Epithelial cell of prostate (primary cell): ENCODE measurements at places on chromosomes 13 and 19.
A peak's percentile ranks its signal among the peaks of the same experiment; 100 is the strongest.

- DNase-seq = no peak
These were observed 62.0 kb downstream of the ZNF100 start for GRCh38 chr19:21705393-21705792.

GRCh38 chr19:35714601-35715354 lies 3.0 kb upstream of the KMT2B start:
- no peak for DNase-seq

- no peak for DNase-seq
These were observed 221.7 kb upstream of the SPRY2 start for GRCh38 chr13:80562433-80563156.

DNA sequence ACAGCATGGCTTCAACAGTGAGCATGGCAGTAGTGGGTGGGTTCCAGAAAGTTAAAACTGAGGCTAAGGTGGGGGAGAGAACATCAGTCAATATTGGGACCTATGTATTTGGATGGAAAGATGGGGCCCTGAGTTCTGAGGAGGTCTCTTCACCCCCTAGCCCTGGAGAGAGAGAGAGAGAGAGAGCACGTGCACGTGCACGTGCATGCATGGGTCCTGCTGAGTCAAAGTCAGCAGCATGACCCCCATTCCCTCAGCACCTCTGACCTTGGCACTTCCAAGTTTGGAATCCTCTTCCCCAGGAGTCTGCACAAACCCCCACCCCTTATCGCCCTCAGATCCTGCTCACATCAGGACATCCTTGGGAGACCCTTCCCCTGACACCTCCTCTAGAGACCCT lies 32.5 kb upstream of the CEACAM1 start:
- DNase-seq = no peak

DNA sequence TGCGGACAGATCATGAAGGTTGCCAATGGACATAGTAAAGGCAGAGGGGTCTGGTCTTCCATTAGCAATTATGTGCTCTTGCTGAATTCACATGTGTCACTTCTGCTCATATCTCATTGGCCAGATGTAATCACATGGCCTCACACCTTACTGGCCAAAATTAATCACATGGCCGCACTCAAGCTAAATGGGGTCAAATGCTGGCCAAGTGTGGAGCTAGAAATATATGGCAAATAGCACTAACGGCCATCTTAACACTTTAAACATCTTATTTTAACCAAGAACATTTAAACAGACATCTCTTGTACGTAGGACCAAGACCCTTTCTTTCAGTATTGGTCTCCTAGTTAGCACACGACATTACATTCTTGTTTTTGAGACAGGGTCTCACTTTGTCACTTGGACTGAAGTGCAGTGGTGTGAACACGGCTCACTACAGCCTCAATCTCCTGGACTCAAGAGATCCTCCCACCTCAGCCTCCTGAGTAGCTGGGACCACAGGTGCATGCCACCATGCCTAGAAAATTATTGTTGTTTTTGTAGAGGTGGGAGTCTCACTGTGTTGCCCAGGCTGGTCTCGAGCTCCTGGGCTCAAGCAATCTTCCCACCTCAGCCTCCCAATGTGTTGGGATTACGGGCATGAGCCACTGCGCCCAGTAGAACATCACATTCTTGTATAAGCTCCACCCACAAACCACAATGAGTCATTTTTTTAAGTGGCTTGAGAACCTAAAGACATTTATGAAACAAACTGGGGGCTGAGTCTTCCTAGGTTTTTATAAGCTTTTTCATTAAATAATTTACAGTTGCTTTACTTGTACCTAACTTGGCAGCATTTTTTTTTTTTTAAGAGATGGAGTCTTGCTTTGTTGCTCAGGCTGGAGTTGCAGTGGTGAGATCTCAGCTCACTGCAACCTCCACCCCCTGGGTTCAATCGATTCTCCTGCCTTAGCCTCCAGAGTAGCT lies 2.9 kb upstream of the PTOV1 start:
- DNase-seq = peak; percentile 44

- DNase-seq = no peak
These were observed 2.9 kb downstream of the RASIP1 start for GRCh38 chr19:48737360-48737998.

DNA sequence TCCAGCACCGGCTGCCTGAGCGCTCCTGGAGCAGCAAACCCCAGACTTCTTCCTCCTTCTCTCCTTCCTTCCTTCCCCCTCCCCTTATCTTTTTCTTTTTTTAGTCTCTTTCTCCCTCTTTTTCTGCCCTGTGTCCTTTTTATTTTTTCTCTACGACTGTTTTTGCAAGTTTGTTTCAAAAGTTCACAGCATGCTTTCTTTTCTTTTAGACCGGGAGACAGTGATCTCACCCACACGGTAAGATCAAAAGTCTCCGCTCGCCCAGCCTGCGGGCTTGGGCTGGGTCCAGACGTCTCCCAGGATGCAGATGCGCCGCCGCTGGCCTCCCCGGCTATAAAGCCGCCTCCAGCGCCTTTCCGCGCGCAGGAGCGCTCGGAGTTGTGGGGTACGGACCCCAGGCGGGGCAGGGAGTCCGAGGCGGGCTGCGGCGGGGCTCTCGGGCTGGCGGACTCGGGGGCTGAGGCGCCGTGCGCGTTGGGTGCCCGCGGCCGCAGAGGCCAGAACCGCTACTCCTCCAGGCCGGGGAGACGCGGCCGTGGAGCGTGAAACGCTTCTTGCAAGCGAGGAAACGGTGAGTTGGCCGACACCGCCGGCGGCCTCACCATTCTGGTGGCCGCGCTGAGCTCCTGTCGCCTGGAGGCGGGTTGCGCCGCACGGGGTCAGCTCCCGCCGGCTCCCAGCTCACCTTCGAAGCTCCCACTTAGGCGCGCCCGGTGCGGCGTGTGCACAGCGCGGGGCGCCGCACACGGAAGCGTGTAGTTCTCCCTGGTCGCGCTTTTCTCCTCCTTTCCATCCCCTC lies 2.0 kb upstream of the TSHZ3 start:
- no peak for DNase-seq

GRCh38 chr13:73610799-73611592 lies 523.2 kb downstream of the KLF12 start:
- DNase-seq = peak; percentile 79

- no peak for DNase-seq
These were observed 83.8 kb upstream of the TM9SF2 start for GRCh38 chr13:99417201-99418102.

- DNase-seq = no peak
These were observed 4.9 kb downstream of the MBNL2 start for GRCh38 chr13:97226788-97227627.

DNA sequence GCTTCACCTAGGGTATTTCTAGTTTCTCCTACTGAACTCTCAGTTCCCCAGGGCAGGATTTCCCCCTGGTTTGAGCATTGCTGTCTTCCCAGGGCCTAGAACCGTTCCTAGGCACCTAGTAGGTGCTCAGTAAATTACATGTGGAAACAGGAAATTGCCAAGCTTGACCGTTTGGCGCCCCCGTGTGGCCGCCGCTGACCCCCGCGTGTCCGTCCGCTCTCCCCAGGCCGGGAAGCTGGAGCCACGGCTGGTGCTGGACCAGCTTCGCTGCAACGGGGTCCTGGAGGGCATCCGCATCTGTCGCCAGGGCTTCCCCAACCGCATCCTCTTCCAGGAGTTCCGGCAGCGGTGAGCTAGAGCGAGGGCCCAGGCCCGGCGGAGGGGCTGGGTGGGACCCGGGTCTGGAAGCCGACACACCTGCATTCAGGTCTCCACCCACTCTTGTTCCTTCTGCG lies 55.5 kb downstream of the MYH14 start:
- no peak for DNase-seq

- DNase-seq = no peak
These were observed 3.0 kb downstream of the TTYH1 start for GRCh38 chr19:54418030-54418929.

GRCh38 chr13:113744197-113745000 lies 14.6 kb upstream of the TMEM255B start:
- no peak for DNase-seq

GRCh38 chr19:34375598-34375997 lies 10.6 kb downstream of the GPI start:
- no peak for DNase-seq

DNA sequence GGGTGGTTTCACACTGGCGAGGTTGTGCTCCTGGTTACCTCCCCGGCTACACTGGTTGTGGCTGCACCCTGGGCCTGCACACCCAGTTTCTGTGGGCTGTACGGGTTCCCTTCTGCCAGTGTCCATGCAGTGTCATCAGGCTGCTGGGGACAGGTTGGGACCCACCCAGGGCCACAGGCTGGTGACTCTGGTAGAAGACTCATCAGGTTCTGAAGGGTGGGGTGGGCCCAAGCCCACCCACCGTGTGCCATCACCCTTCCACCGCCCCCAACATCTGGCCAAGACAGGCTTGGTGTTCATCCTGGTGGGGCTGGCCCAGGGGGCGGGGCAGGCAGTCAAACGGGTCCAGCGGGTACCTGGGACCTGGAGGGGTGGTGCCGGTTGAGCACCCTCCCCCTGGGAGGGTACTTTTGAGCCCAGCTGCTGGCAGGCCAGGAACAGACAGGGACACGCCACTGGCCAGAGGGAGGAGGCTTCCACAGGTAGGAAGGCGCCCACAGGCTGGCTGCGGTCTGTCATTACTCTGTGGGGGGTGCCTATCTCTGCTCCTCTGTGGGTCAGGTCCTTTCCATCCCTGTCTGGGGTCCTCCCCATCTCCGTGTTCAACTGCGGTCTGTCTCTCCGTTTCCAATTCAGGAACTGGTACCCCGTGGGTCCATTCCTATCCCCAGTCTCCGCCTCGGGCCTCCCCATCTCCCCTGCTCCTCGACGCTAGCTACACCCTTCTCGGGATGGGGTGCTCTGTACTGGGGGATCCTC lies at the start of gene RNF225:
TSS of gene RNF225 (plus strand) at position 437 of the 759 bp plus-strand sequence. CDS start 434 bp downstream, outside the sequence.
- peak; percentile 53 for DNase-seq

DNA sequence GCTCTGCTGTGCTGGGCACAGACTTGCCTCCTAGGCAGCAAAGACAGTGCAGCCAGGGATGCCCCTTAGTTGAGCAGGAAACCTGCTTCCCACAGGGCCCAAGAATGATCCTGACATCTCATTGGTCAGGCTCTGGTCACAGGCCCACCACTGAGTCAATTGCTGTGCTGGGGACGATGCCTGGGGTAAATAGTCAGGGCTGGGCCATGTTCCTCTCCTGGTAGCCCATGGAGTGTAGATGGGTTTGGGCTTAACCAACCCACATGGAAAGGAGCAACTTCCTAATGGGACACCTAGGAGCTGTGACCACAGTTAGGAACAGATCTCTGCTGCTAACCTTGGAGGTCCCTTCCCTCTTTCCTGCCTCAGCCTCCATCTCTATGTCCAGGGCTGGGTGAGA lies 212.5 kb upstream of the ZNF536 start:
- DNase-seq = no peak

DNA sequence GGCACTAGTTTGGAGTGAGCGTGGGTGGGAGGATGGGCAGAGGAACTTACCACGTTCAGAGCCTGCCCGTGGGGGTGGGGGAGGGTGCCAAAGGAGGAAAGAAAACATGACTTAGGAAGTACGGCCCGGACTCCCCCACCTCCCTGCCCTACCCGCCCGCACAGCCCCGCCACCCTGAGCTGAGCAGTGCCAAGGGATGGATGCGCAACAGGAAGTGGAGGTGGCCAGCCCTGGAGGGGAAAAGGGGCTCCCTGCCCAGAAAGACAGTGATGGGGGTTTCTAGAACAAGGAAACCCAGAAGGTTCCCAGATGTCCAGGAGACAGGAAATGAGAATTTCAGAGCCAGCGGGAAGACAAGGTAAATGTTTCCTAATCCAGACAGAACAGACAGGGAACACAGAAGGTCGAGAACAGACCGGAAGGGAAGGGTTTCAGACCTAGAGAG lies 6.3 kb downstream of the TEAD2 start:
- DNase-seq = no peak

GRCh38 chr19:56333506-56333905 lies 18.9 kb upstream of the ZSCAN5A start:
- DNase-seq = no peak

DNA sequence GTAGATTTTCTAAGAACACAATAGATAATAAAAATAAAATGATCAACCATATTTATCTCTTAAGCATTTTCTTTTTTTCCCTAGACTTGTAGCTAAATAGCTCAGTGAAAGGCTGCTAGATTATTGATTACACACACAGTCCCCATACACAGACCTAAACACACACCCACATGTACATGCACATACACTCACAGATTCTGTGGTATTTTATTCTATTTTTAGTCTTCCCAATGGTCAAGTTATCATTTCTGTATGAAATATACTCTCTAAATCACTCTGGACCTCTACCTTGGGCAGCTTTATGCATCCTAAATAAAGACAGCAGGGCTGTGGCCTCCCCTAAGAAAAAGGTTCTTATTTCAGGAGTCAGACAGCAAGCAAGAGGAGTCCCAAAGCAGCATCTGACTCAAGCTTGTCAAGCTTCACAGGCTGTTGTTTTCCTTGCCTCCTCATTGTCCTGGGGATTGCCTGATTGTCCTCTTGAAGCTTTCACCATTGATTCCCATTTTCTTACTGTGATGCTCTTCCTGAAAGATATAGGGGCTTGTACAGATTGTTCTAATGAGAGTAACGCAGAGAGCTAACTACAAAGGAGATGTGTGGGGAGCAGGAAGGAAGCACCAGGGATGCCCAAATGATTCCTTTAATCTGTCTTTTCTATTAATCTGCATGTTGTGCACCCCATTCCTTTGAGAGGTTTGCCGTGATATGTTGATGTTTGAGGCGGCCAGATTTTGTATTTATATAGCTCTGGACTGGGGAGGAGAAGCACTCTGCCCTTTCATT lies 986.5 kb downstream of the PCDH17 start:
- DNase-seq = no peak

- no peak for DNase-seq
These were observed 137.6 kb downstream of the GPC6 start for GRCh38 chr13:93364166-93364565.

DNA sequence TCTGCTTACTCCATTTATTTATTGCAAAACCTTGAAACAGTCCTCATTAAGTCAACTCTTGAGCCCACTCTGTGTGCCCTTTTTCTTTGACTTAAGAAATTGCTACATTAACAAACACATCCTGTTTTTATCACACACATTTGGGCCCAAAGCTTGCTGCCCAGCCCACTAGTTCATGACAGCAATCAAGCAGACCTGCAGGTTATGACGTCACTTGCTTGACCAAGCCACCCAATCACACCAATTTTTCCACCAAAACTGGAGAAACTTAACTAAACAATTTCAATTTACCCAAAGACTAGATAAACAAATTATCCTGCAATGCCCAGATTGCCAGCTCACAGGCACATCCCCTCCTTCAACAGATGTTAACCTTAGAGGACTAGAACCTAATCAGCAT lies 120.7 kb downstream of the ZNF429 start:
- DNase-seq = no peak

- DNase-seq = no peak
These were observed 3.8 kb downstream of the F7 start for GRCh38 chr13:113109151-113110047.

- DNase-seq = no peak
These were observed 146.2 kb downstream of the GPC6 start for GRCh38 chr13:93372856-93373255.

DNA sequence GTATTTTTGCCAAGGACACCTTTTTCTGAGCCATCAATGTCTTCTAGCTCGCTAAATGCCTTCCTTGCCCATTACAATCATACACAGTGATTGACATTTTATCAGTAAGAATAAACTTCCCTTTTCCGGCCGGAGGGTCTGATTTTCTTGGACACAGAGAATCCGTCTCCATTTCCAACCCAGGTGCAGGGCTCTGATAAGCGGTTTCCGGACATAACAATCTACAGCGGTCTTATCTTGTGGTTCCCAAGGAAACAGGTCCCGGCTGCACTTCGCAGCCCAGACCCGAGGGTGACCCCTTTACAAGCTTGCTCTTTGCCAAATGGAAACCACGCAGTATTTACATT lies 5.1 kb upstream of the ZNF77 start:
- no peak for DNase-seq

- no peak for DNase-seq
These were observed 51.6 kb downstream of the KLF2 start for GRCh38 chr19:16376241-16376640.
